Esophagus squamous epithelium (tissue), 5 donors: ENCODE measurements at places on chromosomes 6 and 20.

DNA sequence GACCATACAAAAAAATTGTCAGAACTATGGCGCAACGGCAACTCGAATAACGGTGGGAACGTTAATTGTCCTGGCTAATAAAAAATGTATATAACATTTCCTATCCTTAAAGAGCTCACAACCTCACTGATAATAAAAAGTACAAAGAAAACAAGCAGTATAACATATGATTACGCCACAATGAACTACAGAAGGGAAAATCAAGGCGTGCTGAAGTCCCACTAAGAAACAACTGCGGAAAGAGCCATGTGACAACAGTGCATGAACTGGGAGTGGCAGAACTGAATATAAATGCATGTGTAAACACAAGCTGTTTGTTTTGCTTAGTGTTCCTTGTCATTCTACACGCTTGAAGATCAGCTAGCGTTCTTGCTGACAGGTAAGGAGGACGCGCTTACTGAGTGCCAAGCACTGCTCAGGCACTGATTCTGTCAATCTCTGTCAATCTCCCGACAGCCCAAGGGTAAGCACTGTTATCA lies 466 bp upstream of the PSMB1 start:
- no peak for DNase-seq

- no peak for DNase-seq
These were observed 128.6 kb upstream of the PLCB4 start for GRCh38 chr20:8940326-8940725.

GRCh38 chr20:19872001-19872400 lies 113.9 kb downstream of the RIN2 start:
- DNase-seq: no peak

DNA sequence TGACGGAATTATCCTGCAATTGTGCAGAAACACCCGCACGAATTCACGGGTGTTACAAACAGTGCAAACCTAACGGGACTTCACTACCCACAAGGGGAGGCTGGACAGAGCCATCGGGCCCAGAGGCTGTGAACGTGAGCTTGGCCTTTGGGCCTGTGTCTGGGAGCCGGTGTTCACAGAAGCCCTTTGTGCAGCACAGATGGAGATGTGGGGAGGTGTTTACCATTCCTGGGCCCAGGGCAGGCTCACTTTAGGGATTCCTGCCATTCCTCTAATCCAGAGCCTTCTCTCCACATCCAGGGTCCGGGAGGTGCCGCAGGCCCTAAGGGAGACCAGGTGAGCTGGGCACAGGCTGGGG lies 15.0 kb downstream of the COL9A3 start:
- DNase-seq: no peak

- no peak for DNase-seq
These were observed 240.3 kb upstream of the TCF21 start for GRCh38 chr6:133648581-133648980.

DNA sequence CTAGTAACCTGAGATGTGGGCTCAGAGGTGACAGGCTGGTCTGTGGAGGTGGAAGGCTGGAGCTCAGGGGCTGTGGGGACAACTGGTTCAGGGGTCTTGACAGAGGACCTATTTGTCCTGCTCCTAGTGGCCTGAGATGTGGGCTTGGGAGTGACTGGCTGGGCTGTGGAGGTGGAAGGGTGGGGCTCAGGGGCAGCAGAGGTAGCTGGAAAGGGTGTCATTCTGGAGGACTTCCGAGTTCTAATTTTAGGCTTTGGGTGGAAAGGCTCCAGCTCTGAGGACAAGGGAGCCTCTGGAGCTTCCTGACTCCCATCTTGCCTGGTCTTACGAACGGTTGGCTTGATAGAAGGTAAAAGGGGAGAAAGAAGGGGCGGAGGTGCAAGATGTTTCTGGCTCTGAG lies 11.5 kb downstream of the MDC1 start:
- DNase-seq: no peak

- DNase-seq: no peak
These were observed 275.9 kb downstream of the SAMD5 start for GRCh38 chr6:147784371-147784770.

GRCh38 chr6:26233649-26234420 lies 131.2 kb upstream of the BTN3A2 start:
- DNase-seq: no peak

GRCh38 chr6:52504782-52505136 lies 72.1 kb downstream of the TRAM2 start:
- DNase-seq: no peak
